ENCODE measurements at places on chromosomes 6 and 20. TPM values are rescaled to one million over a fixed set of nuclear protein-coding genes. Genes with fewer than 3 reads are reported as not detected.

The IP6K3 gene
- total RNA-seq = not detected

The ADGRB3 gene
- not detected for total RNA-seq

The TPBG gene
- 39.9 TPM for total RNA-seq

The PGK2 gene
- total RNA-seq = not detected

The PI16 gene
- total RNA-seq = not detected

The C6orf132 gene
- 1.3 TPM for total RNA-seq

The RAD21L1 gene
- not detected for total RNA-seq
